ENCODE measurements at places on chromosomes 3 and 15.

- DNase-seq: no peak
Observed at GRCh38 chr3:150348500-150348899, 59.6 kb upstream of the TSC22D2 start.

DNA sequence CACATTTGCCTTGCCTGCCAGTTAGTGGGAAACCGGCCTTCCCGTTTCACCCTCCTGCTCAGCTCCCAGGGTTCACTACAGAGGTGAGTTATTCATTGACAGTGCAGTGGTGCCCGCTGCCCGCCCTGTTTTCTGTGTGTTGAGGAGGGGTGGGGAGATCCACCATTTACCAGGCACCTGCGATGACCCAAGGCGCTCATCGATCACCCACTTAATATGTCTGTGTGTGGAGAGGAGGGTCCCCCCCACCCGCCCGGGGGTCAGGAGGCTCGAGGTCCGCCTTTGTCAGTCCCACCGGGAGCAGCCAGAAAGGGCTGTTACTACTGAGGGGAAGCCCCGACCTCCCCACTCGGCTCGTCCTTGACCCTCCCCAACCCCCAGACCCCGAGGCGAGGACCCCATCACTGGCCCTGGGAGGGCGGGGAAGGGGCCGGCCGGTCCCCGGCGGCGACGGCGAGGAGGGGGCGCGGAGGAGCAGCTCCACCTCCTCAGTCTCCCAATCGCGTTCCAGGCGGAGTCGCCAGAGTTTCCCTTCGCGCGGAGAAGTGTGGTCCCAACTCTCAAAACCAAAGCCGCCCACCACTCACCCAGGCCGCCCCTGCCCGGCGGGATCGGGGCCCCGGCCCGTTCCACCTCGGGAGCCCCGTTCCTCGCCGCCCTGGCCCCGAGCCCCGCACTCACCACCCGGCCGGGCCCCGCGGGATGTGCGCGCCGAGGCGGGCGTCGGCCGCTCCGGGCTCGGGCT is 1.1 kb downstream of the PLXNB1 start:
- DNase-seq: no peak

- DNase-seq: no peak
Observed at GRCh38 chr15:81751256-81751655, 294.6 kb downstream of the MEX3B start.

GRCh38 chr15:92664178-92664900 is 8.8 kb upstream of the FAM174B start:
- no peak for DNase-seq

DNA sequence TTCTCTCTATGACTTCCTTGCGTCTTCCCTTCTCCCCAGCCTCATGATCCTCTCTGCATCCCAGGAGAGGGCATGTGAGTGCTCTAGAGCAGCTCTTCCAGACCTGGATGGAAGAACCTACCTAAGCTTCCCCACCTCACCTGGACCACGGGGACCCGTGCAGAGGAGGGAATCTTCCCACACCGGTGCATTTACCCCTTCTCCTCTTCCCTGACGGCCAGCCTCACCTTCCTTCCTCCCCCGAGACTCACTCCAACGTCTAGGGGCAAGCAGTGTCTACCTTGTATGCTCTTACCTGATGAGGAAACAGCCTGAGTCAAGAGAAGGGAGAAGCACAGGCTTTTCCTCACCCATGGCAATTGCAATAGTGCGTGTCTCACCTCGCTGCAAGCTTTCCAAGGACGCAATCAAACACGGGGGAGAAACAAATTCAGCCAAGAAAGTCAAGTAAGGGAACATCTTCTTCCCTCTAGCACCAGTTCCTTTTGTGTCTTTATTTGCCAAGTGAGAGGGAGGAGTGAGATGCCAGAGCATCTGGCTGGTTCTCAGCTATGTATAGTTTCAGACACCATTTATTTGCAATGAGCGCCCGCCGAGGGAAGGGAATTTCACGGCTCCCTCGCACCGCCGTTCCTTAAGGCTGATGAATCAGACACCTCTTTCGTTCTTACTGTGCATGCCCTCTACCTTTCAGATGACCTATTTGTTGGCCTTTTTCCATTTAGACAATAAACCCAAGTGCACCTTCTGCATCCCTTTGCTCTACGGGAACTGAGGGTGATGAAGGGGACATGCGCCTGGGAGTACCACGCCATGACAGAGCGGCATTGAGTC is 1.8 kb upstream of the CCR9 start:
- no peak for DNase-seq

DNA sequence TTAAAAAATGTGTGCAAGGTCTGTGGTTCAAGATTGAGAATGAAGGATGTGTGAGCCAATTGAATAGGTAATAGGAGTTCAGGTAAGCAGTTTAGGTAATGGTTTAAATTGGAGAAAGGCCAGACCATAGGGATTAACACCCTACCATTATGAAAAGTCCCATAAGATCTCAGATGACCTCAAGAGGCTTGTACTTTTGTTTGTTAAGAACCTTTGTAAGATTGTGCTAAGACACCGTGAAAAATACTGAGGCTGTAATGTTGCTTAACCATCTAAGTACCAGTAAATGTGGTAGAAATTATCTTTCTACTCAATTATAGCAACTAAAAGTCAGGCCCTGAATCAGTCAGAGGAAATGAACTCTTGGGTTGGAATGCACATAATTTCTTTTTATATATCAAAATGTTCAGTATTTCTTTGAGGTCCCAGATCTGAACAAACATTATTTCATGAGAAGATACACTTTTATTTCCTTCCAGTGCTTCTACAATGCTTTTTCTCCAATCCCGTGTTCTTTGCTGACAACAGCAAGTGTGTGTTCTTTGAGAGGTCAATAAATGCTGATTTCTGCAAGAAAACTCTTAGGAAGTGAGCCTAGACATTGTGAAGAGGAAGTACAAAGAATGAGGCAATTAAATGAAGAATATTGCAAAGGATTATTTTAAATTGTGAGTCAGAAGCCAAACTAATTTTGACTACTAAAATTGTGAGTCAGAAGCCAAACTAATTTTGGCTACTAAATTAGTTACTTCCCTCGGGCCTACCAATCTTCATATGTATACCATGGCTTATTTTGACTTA is 66.4 kb downstream of the TCF12 start:
- DNase-seq: no peak

- DNase-seq: no peak
Observed at GRCh38 chr3:52099001-52099401, 42.6 kb upstream of the DUSP7 start.

- no peak for DNase-seq
Observed at GRCh38 chr3:165553371-165553770, 283.9 kb downstream of the BCHE start.

GRCh38 chr3:197218210-197218609 is 80.2 kb downstream of the DLG1 start:
- DNase-seq: no peak

- no peak for DNase-seq
Observed at GRCh38 chr3:171155122-171155700, 128.7 kb upstream of the SLC2A2 start.

DNA sequence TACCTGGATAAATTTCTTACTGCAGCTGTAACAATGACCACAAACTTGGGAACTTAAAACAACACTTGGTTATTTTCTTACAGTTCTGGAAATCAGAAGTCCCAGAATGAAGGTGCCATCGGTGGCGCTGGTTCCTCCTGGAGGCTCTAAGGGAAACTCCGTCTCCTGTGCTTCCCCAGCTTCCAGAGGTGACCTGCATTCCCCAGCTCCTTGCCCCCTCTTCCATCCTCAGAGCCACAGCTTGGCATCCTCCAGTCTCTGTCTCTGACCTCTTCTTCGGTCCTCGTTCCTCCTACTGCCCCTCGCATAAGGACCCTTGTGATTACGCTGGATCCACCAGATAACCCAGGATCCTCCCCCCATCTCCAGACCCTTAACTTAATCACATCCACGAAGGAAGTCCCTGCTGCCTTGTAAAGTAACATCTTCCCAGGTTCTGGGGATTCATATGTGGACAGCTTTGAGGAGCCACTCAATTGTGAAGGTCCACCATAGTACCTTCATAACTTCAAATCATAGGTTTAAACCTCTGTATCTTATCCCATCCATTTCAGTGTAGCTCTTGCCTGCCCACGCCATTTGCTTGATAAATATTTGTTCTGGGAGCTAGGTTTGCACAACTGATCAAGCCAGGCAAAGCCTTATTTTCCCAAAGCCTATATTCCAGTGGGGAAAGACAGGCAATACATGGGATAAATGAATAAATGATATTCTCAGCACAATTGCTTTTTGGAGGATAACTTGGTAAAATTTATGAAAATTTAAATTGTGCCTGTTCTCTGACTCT is 34.8 kb downstream of the KLF15 start:
- DNase-seq: no peak

DNA sequence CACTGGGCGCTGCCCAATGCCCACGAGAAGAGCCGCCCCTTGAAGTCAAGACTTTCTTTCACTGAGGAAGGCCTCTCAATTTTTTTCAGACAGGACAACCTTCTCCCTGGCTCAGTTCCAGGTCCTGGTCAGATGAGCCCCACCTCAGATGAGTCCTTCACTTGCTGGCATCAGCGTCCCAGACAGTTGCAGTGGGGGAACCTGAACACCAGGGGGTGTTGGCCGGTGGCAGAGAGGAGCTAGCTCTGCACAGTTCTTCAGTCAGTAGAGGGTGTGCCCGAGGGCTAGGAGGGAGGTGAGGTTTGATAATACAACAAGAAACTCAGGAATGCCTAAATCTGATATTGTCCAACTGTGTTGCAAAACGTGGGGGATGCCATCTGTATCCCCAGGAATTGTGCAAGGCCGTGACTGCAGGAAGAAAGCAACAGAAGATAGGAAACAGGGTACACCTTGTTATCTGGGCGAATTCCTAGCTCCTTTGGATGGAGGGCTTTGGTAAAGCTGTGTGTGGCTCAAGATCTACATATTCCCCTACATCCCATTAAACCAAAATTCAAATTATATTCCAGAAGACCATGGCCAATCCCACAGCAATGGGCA is 34.3 kb downstream of the CCR3 start:
- peak; percentile 73 for DNase-seq

DNA sequence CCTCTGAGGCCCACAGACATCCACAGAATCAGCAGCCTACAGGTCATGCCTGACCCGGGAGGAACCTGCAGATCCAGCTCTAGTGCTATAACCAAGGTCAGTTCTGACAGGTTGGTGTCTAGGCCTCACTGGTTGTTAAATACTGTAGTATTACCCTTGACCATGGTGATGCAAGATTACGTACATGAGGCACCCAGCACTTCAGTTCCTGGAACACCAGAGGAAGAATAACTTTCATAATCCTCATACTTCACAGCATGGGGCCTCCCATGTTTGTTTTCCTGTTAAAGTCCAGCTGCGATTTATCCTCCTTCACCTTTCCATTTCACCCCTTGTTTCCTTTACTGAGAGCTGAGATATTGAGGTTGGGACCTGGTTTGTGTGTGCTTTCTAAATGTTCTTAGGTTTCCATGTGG is 34.4 kb upstream of the GLCE start:
- no peak for DNase-seq

DNA sequence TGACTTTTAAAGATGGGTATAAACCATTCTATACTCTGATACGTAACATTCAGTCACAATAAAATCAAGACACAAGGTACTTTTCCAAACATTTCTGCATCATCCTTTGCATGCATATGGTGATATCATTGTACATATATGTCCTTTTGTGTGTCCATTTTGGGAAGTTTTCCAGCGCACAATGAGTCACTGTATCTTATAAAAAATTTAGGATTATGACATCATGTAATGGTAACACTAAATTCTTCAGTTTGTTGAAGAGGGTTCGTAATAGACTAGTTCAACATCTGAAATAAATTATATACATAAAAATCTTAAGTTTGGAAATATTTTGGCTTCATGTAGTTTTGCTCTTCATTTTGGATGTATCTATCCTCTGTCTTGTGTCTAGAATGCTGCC is 480.9 kb downstream of the ROBO1 start:
- no peak for DNase-seq

DNA sequence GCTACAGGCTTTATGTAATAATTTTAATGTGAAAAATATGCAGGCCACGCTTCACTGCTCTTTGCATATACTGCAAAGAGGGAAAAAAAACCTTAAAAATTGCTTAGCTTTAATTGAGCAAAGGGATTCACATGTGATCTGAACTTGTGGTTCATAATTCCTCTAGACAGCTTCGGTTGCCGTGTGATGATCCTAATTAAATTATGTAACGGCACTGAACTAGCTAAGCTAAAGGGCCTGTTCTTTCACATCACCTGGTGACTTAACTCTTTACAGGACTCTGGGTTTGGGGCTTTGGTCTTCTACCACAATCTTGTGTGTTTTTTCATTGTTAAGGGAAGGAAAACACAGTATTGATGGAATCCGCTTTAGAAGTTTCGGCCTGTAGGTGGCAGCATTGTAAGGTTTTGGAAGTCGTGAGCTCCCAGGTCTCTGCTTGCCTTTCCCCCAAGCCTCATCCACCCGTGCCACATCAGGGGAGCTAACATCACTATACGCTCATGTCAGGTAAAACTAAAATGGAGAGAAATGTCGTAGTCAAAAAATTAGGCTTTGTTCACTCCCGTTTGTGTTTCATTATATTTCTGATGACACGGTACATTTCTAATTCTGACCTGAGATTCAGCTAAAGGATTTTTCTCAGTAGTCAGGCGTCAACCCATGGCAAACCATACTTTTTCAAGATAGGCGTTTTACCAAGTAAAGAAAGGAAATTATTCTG is 205.6 kb upstream of the DPH6 start:
- peak; percentile 26 for DNase-seq

GRCh38 chr3:9695746-9696145 is 7.9 kb upstream of the CPNE9 start:
- DNase-seq: no peak

DNA sequence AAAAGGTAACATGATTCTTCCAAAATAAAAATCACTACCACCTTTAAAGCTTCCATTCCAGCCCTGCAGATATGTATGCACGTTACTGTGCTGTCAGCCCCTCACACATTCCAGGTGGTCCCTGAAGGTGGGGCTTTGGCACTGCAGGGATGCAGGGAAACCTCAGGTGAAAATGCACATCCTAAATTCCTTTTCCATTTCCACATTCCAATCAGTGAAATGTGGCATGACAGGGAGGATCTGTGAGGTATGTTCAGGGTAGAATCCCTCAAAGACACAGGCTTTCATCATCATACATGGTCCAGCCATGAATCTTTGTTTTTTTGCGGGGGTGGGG is 45.3 kb downstream of the CCR4 start:
- DNase-seq: no peak

GRCh38 chr15:38638811-38639210 is 74.2 kb upstream of the RASGRP1 start:
- no peak for DNase-seq

DNA sequence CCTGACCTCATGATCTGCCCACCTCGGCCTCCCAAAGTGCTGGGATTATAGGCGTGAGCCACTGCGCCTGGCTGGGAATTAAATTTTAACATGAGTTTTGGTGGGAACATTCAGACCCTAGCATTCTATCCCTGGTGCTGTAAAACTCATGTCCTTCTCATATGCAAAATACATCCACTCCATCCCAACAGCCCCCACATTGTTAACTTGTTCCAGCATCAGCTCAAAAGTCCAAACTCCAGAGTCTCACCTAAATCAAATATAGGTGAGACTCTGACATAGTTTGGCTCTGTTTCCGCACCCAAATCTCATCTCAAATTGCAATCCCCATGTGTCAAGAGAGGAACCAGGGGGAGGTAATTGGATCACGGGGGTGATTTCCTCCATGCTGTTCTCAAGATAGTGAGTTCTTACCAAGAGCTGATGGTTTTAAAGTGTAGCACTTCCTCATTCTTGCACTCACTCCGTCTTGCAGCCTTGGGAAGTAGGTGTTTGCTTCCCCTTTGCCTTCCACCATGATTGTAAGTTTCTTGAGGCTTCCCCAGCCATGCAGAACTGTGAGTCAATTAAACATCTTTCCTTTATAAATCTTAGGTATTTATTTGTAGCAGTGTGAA is 96.2 kb upstream of the PLCL2 start:
- DNase-seq: no peak

All from activated CD4-positive, alpha-beta T cell treated with anti-CD3 and anti-CD28 coated beads for 24 hours (primary cell).